AG09319 (cell line): ENCODE measurements at places on chromosomes 11 and 22.

DNA sequence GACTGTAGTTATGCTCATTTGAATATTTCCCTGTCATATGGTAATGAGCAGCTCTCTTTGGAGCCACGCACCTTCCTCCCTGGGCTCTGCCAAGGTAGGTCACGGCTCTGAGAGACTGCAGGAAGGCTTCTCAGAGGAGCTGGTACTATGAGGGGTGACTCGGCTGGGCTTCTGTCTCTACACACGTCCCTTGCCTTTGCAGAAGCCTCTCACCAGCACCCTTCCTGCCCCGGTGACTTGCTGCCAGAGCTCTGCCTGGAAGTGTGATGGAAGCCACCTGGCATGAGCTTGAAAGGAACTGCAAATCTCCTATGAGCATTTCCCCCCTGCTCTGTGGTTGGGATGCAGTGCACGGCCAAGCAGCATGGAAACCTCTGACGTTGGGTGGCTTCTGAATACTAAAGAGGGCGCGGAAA, 74.2 kb downstream of the KIRREL3 start:
- no peak for DNase-seq

GRCh38 chr11:3046190-3046589, 11.0 kb downstream of the CARS1 start:
- no peak for DNase-seq

DNA sequence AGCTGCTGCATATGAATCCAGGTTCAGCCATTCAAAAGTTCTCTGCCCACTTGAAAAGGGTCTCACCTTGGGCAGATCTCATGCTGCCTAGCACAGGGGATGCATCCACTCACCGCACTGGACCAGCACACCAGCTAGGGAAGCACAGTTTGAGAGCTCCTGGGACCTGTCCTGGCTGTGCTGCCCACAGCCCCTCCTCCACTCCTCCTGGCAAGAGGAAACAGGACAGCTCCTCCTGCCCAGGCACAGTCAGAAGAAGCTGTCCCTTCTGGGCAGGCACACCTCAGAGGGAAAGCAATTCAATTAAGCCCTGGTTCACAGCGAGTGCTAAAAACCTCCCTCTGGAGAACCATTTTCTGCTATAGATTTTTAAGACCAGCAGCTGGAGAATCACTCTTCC, 146.7 kb downstream of the ST3GAL4 start:
- DNase-seq, result no peak

GRCh38 chr22:47139013-47139789, 376.8 kb downstream of the TBC1D22A start:
- DNase-seq, result no peak

DNA sequence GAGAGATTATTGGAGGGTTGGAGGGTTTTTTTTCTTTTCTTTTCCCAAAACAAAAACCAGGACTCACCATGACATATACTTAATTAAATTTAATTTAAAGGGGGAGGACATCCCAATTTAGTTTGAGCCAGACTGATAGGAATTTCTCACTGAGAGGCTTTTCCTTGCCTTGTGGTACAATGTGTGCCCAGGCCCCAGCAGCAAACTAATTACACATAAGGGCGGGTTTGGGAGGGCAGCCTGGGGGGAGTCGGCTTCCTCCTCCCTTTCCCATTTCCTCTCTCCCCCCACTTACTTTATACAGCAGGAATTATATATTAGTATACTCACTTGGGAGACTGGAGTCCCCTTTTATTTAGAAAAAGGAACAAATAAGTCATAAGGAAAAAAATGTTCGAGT, 2.9 kb downstream of the TEAD1 start:
- DNase-seq, result no peak

DNA sequence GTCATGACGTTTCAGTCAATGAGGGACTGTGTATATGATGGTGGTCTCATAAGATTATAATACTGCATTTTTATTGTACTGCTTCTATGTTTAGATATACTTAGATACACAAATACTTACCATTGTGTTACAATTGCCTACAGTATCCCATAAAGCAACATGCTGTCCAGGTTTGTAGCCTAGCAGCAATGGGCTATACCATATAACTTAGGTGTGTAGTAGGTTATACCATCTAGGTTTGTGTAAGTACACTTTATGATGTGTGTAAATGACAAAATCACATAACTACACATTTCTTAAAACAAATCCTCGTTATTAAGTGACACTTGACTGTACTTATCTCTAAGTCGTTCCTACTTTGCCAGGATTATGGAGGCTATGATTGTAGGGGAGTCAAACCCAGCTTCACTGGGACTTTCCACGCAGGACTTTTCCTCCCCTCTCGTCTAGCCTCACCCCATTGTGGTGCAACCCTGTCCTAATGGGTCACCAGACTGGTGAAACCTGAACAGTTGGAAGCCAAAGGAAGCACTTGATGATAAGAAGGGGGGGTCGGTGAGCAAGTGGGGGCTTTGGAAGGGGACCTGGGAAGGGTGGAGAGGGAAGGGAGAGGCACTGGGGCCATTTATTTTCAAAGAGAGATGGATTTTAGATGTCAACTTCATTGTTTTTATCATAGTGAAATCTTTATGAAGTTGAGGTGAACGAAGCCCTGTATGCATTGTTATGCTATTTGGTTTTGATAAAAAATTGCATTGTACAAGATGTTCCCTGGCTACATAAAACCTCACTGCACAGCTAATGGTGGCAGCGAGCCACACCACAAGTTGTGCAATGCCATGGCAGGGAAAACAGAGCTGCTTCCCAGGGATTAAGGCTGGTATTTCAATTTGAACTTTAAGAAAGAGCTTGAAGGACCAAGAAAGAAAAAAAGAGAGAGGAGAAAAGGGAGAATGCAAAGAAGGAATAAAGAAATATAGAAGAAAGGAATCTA, 129.1 kb downstream of the EHF start:
- DNase-seq, result peak; percentile 88

DNA sequence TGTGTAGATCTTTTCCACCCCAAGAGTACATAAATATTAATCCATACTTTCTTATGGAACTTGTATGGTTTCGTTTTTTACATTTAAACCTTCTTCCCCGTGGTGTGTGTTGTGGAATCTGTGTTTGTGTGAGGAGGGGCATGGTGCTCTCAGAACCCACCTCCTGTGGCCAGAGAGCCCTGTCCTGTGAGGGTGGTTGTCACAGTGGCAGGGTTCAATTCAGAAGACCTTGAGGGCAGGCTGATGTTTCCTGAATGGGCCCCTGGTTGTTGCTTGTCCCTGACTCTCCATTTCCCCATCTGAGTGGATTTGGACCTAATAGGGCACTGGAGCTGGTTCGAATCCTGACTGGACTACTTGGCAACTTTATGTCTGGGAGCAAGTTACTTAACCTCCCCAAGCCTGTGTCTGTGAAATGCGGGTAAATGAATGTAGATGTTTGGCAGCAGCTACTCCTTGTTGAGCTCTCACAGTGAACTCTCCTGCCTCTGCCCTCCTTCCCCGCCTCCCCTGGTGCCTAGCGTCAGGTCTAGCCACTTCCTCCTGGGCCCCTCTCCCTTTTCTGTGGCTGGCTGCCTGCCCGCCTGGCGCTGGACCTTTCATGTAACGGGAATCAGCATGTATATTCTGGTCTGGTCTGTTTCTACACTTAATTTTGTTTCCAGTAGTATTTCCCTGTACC, 7.3 kb downstream of the NEAT1 start:
- DNase-seq, result peak; percentile 79

DNA sequence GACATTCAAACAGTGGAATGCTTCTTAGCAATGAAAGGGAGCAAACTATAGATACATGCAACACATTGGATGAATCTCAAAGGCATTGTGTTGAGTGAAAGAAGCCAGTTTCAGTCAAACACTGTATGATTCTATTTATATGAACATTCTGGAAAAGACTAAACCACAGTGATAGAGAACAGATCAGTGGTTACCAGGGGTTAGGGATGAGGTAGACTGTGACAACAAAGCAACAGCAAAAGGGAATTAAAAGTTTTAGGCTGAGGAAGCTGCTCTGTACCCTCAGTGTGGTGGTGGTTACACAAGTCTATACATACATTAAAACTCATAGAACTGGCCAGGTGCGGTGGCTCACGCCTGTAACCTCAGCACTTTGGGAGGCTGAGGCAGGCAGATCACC, 23.0 kb downstream of the FDX1 start:
- DNase-seq, result no peak

DNA sequence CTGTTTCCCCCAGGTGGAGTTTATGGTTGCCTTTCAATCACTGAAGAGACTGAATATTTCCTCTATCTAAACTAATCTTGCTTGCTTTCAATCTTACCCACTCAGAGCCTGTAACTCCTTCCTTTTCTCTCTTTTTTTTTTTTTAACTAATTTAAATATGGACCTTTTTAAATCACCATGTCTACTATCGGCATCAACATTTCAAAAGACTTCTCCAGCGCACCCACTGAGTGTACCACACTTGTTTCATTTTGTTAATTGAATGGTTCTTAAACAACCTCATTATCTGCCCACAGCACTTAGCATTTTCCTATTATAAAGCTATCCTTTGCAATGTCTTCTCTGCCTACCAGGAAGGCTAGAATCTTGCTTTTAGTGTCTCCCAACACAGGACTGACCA, 1212.5 kb downstream of the LRRC4C start:
- no peak for DNase-seq

GRCh38 chr11:69155302-69156234, at the start of gene SMIM38:
Gene SMIM38 (plus strand): TSS chr11:69155935. CDS start chr11:69157847, 1,912 bp downstream.
- DNase-seq, result no peak

DNA sequence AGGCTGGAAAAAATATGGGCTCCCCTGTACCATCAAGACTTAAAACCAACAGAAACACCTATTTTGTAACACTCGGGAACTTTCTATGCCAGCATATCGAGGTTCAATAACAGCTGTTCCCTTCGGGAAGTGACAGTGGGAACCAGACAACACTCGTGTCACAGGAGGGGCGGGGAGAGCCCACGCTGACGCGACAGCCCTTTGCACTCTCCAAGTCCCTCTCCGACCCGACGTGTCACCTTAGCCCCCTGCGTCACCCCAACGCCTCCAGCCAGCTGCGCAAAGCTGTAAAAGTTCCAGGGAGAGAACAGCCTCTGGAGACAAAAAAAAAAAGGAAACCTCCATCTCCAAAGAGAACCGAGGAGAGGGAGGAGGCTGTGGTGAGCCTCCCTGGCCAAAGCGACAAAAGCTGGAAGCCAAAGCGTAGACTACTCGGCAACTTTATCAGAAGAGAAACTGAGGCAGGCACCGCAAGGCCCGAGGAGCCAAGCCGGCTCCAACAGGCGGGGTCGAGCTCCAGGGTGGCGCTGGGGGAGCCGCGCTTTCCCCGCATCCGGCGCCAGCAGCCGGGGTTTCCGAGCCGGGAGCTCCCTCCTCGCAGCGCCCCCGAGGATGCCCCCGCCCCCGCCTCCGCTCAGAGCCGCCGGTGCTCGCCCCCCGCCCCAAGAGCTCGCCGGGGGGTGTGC, 751 bp downstream of the ARFGAP3 start:
- DNase-seq, result no peak

DNA sequence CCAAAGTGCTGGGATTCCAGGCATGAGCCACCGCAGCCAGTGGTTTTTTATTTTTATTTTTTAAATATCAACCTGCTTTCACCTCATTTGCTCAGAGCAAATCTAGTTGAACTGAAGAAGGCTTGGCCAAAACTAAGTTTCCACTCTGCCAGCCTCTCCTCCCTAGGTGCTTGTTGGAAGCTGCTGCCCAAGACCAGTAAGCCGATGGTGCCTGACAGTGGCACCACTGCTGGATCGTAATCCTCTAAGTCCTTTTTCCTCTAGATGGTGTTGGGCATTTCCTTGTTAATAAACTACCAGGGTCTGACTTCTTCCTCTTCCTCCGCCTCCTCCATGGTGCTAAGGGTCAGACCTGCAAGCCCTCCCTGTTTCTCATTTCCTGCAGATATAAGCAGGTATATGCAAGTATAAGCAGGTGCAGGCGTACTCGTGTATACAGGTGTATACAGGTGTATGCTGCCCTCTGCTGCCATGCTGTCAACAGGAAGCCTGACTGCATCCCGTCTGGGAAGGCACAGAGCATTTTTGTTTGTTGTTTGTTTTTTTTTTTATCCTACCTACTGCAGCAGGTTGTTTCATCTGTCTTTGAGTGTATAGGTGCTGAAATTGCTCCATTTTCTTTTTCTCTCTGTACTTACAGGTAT, 1.6 kb downstream of the NADSYN1 start:
- no peak for DNase-seq

DNA sequence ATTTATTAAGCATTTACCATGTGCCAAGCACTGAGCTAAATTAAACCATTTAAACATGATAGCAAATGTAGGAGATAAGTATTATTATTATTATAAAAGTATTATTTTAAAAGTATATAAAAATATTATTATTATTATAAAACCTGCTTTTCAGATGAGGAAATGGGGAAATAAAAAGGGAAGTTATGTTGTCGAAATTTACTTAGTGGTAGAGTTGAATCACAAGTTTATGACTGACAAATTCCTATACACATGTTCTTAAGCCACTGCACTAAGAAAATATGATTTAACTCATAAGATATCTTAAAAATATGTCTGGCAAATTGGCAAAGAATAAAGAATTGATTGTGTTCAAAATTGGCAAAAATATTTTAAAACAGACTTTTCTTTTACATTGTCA, 53.8 kb downstream of the CASP12 start:
- DNase-seq, result no peak

DNA sequence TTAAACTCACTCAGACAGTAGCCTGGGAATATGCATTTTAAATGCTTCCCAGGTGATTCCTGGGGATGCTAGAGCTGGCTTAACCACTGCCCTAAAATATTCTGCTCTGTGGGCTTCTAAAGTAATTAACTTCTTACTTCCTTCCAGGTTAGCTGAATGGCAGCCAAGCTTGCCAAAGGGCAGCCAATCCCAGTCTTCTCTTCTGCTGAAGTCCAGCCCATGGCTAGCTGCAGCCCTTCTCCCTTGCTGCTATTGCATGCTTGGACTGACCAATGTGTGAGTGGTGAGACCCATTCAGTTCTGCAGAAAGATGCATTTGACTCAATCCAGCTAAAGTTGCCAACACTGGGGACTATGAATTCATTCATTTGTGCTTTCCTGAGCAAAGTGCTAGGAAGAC, 411.9 kb downstream of the SOX6 start:
- no peak for DNase-seq

DNA sequence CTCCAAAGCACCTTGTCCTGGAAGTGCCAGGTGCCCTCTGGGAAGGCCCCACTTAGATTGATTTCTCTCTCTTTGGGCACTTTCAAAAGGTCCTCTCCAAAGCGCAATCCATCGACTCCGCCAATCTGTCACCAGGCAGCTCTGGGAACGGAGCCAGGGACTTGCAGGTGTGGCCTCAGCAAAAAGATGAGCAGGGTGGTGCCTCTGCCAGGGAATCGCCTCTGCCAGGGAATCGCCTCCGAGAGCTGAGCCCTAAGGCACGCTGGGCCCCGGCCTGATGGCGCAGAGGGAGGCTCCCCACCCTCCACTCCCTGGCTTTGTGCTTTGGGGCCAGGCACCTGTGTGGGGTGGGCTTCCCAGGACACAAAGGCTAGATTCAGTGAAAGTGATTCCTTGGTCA, 1391.3 kb downstream of the TBC1D22A start:
- DNase-seq, result no peak

DNA sequence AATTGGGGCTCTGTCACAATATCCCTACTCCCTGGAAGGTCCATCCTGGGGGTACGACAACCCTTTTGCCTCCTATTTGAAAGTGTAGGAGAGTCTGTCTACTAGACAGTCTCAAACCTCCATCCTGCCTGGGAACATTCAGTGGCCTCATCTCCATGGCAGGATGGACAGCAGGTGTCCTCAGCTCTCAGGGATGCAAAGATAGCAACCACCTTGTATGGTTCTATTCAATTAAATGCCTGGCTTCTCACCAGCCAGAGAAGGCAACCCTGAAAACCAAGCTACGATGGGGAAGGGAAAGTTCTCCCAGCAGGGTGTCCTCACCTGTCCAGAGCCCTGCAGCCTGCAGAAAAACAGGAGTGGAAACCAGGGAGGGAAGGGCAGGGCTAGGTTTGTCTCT, 164.9 kb downstream of the MIAT start:
- no peak for DNase-seq
